Naive thymus-derived CD8-positive, alpha-beta T cell (primary cell): ENCODE measurements at places on chromosomes 4 and X. TPM values are rescaled to one million over a fixed set of nuclear protein-coding genes. Genes with fewer than 3 reads are reported as not detected.

- no peak for DNase-seq
Measured at GRCh38 chr4:78532046-78532445, 19.5 kb upstream of the ANXA3 start.

- DNase-seq: no peak
Measured at GRCh38 chrX:68842781-68843581, 14.2 kb downstream of the EFNB1 start.

DNA sequence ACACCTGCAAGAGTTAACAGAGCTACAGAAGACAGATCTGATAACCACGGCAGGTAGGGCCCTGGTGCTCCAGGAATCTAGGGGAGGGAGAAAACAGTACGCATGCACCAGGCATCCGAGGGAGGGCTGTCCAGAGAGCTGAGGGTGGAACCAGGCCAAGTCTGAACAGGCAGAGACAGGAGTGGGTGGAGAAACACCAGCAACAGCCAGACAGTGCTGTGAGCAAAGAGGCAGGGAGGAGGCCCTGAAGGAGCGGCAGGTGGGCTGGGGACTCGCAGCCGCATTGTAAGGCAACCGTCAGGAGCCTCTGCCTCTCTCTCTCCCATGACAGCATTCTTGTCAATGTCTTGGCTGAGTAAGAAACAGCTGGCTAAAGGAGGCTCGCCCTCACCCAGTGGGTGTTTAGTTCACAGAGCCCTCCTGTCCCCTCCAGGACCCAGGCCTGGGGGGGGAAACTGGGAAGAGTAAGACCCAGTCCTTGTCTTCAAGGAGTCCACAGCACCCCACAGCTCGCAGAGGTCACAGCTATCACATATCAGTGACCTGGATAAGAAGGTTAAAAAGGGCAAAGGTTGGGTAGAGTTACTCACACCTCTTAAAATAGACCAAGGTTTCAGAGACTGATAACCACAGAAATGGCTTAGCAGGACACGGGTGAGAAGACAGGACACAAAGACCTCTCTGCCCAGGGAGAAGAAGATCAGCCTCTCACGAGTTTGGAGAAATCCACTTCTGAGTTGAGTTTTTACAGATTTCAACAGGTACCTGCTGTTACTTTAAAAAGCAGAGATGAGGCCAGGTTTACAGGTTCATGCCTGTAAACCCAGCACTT lies 10.5 kb downstream of the ACSL1 start:
- no peak for DNase-seq

DNA sequence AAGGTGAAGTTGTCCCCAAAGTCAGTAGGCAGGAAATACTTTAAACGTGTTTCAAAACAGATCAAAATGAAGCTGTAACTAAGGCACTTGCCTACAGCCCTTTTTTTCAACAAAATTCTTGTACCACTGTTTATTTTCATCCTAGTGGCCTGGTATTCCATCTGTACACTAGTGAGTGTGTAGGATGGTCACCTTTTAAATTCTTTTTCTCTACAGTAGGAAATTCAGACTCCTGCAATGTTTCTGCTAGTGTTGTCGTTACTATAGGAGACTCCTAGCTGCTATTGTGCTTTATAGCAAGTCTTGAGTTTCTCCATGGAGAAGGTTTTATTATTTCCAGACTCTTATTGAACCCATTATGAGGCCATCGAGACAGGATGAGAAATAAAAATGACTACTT lies 7.0 kb upstream of the NHS start:
- no peak for DNase-seq

DNA sequence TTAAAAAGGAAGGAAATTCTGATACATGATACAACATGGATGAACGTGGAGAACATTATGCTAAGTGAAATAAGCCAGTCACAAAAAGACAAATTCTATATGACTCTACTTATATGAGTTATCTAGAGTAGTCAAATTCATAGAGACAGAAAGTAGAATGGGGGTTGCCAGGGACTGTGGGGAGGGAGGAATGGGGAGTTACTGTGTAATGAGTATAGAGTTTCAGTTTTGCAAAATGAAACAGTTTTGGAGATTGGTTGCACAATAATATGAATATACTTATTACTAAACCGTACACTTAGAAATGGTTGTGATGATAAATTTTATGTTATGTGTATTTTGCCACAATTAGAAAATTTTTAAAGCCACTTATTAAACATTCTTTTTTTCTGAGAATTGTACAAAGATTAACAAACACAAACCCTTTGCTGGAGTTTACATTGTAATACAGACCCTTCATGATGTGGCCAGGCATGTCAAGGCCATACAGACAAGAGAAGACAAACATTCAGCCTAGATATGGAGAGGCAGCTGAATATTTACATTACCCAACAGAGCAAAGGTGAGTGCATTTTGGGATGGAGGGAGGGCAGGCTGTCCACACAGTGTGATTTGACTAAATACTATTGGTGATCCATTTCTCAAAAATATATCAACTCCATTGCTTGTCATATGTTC lies 21.2 kb upstream of the GPC3 start:
- DNase-seq: no peak

GRCh38 chrX:97854086-97854485 lies 970.4 kb downstream of the RPA4 start:
- DNase-seq: no peak

- DNase-seq: no peak
Measured at GRCh38 chr4:158630893-158631292, 40.8 kb downstream of the C4orf46 start.

DNA sequence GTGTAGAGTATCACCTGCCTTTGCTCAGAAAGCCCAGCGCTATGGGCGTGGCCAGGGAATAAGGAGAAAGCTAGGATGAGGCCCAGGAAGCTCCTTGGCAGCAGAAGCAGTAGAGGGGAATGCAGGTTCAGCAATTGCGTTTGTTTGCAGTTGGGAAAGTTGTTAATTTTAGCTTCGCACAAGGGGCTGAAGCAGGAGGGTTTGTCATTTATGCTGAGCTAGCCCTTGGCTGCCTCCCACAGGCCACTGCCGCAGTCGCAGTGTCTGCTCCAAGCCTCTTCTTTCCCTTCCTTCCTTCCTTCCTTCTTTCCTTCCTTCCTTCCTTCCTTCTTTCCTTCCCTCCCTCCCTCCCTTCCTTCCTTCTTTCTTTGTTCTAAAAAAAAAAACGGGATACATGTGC lies 21.5 kb downstream of the FRMPD3 start:
- DNase-seq: no peak

DNA sequence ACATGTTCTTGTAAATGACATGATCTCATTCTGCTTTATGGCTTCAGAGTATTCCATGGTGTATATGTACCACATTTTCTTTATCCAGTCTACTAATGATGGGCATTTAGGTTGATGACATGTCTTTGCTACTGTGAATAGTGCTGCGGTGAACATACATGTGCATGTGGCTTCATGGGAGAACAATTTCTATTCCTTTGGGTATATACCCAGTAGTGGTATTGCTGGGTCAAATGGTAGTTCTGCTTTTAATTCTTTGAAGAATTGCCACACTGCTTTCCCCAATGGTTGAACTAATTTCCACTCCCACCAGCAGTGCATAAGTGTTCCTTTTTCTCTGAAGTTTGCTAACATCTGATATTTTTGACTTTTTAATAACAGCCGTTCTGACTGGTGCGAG lies 1080.3 kb downstream of the CCSER1 start:
- no peak for DNase-seq

- no peak for DNase-seq
Measured at GRCh38 chrX:308821-309520, 9.6 kb downstream of the GTPBP6 start.

GRCh38 chr4:155964016-155964891 lies 10.6 kb upstream of the CTSO start:
- no peak for DNase-seq

- no peak for DNase-seq
Measured at GRCh38 chr4:107034996-107035818, 906 bp downstream of the DKK2 start.

- DNase-seq: no peak
Measured at GRCh38 chrX:3393178-3393577, 46.7 kb upstream of the MXRA5 start.

GRCh38 chr4:158010361-158010760 lies 162.5 kb downstream of the GASK1B start:
- DNase-seq: no peak

DNA sequence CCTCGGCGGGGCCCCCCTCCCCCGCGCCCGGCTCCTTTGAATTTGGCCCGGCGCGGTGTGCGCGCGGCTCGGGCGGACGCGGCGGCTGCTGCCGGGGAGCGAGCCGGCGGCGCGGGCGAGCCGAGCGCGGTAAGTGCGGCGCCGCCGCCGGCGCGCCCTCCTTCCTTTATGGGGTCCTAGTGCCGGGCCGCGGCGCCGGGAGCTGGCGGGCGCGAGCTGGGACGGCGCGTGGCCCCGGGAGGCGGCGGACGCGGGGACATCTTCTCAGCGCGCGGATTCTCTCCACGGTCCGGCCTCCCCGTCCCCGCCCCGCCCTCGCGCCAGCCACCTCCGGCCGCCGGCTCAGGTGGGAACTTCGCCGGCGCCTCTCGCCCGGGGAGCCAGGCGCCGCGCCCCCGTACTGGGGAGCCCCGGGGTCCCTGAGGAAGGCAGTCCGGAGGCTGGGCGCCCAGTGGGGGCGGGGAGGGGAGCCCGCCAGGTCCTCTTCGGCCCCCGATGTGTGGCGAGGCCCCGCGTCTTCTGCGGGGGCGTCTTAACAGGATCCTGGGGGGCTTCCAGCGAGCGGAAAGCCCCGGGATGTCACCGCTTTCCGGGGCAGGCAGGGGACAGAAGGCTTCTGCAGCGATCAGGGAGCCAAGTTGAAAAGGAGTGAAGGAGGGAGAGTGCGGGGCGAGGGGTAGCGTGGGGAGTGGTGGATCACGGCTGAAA lies 98.4 kb upstream of the TENM3 start:
- DNase-seq: no peak

GRCh38 chr4:80967346-80967745 lies 63.2 kb upstream of the BMP3 start:
- no peak for DNase-seq

GRCh38 chrX:133606990-133607389 lies 191.7 kb upstream of the GPC4 start:
- DNase-seq: no peak

GRCh38 chr4:57184378-57185029 lies 74.3 kb upstream of the IGFBP7 start:
- no peak for DNase-seq

DNA sequence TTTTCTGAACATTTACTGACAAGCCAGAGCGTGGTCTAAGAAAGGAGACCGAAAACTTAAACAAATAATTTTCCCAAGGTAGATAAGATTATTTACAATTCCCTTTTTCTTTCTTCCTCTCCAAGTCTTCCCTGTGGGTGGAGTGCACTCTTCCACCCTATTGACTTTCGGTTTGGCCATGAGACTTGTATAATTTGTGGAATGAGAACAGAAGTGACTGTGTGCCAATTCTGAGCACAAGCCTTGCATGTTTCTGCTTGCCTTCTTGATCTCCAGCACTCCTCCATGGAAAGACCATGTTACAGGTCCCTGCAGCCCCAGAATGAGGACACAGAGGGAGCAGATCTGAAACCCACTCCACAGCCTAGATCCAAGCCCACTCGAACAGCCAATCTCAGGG lies 150.0 kb upstream of the HPGD start:
- DNase-seq: no peak

GRCh38 chr4:76219299-76220055 lies 5.9 kb upstream of the SCARB2 start:
- DNase-seq: no peak

DNA sequence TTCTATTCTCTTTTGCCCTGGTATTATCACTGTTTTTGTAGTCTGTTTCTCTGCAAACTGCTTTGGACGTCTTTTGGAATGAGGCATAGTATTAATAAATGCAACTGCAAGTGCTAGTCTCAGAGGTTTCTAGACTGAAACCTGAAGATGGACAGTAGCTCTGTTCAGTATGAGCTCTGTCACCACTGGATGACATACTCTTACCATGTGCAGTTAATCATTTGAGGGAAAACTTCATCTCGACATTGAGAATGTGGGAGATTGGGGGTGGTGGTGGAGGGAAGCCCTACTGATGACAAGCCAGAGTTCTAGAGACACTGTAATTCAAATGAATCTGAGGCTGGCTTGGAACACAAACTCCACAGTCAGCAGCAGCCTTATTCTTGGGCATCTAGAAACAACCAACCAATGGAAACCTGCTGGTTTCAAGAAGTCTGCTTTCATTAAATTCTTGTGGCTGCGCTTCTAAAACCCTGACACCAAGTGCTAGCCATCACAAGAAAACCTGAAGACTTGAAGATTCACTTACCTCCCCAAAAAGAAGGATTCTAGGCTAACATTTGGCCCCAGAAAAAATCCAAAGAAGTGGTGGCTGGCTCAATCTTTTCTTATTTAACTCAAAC lies 161.7 kb downstream of the RASL11B start:
- DNase-seq: no peak

DNA sequence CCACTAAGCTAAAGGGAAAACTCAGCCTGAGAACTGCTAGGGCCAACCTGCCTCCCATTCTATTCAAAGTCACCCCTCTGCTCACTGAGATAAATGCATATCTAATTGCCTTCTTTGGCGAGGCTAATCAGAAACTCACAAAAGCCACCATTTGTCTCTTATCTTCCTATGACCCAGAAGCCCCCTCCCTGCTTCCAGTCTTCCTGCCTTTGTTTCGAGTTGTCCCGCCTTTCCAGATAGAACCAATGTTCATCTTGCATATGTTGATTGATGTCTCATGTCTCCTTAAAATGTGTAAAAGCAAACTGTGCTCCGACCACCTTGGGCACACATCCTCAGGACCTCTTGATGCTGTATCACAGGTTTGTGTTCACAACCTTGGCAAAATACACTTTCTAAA lies 459.8 kb downstream of the FSTL5 start:
- DNase-seq: no peak

DNA sequence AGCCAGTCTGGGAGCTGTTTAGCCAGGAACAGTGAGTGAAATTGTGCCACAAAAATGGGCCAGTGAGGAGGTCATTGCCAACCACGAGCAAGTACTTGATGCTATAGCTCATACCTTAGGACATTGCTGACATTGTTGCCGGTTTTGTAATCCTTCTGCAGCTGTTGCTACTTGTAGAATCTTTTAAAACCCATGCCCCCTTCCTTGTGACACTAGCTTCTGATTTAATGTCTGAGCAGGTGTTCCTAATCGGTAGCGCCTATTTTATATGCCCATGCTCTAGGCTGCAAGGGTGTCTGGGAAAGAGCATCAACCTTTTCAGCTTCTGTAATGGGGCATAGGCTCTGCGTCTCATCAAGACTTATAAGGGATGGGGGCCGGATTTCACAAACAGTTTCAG lies 2.6 kb downstream of the POLA1 start:
- no peak for DNase-seq

- no peak for DNase-seq
Measured at GRCh38 chrX:22627576-22627975, 354.9 kb downstream of the CBLL2 start.

The MTCP1 gene
- 23.2 TPM for total RNA-seq

The HSFX4 gene
- total RNA-seq: not detected

The HNRNPD gene
- 310 TPM for total RNA-seq

The CXorf49 gene
- total RNA-seq: not detected

The TCEAL9 gene
- total RNA-seq: 2.0 TPM

The PLXNB3 gene
- 0.41 TPM for total RNA-seq

The SMR3B gene
- not detected for total RNA-seq

The EDNRA gene
- total RNA-seq: not detected
